HCT116 (cell line): ENCODE measurements at places on chromosomes 5 and 9. TPM values are rescaled to one million over a fixed set of nuclear protein-coding genes. Genes with fewer than 3 reads are reported as not detected.
A peak's percentile ranks its signal among the peaks of the same experiment; 100 is the strongest.

DNA sequence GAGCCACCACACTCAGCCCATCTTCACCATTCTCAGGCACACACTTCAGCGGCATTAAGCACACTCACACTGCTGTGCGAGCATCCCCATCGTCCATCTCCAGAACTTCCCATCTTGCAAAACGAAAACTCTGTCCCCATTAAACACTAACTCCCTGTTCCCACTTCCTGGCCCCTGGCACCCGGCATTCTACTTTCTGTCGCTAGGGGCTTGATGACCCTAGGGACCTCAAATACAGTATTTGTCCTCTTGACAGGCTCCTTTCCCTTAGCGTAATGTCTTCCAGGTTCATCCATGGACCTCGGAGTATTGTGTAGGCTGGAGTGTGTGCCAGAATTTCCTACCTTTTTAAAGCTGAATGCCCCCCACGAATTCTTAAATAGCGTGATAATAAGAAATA lies 14.7 kb upstream of the UBAC1 start:
- no peak for DNase-seq
- no peak overlapping the region for H3K4me3 ChIP-seq
- H3K4me1 ChIP-seq = no peaks in the 10 kb centered on the region
- no peak overlapping the region for H3K27ac ChIP-seq
- H3K36me3 ChIP-seq = no peaks in the 10 kb centered on the region

DNA sequence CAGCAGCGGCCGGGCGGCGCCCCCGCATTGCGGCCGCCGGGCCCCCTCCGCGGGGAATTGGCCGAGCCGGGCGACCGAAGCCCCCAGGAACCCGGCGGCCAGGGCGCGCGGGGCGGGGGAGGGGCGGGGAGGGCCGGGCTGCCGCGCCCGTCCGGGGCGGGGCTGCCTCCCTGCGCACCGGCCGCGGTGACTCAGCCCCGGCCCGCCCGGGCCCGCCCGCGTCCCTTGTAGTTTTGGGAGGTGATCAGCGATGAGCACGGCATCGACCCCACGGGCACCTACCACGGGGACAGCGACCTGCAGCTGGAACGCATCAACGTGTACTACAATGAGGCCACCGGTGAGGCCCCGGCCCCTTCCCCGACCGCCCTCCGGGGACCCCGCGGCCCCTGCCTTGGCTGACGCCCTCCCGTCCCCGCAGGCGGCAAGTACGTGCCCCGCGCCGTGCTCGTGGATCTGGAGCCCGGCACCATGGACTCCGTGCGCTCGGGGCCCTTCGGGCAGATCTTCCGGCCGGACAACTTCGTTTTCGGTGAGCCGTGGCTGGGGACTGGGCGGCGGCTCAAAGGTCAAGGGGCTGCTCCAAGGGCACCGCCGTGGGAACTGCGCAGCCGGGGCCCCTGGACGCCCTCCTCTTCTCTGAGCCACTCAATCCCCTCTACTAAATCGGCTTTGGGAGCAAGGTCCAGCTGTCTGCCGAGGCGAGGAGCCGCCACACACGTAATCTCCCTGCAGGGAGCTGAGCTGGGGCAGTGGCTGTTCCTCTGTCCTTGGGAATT lies 592 bp downstream of the TUBB4B start:
- peak overlapping the region; percentile 96 for H3K27ac ChIP-seq
- H3K4me3 ChIP-seq = peak overlapping the region; percentile 85

DNA sequence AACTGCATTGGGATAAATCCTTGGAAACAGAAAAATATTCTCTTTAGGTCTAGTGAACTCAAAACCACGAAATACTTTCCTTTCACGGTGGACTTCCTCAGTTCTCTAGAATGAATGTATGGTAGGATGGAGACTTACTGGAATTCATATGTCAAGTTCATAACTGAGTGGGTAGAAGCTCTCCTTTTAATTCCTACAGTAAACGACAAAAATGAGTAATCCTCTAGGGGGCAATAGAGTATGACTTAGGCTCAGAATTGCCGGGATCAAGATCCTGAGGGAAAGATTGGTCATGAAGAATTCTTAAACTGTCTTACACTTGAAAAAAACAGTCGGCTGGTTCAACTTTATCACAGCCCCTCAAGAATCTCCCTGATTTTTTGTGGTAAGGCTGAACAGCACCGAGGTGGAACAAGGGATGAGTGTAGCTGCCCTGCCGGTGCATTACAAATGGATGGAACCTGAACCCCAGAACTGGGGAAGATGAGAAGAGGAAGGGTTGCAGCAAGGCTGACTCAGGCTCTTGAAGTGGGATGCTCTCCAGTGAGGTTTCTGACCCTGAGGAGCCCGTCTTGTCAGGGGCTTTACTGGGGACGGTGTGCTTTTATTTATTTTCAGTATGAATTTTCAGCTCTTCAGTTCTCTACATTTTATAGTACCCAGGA lies 14.0 kb upstream of the LOX start:
- DNase-seq = peak; percentile 15
- H3K27ac ChIP-seq = no peak overlapping the region
- no peaks in the 10 kb centered on the region for H3K4me1 ChIP-seq
- H3K36me3 ChIP-seq = no peaks in the 10 kb centered on the region
- no peak overlapping the region for H3K4me3 ChIP-seq

DNA sequence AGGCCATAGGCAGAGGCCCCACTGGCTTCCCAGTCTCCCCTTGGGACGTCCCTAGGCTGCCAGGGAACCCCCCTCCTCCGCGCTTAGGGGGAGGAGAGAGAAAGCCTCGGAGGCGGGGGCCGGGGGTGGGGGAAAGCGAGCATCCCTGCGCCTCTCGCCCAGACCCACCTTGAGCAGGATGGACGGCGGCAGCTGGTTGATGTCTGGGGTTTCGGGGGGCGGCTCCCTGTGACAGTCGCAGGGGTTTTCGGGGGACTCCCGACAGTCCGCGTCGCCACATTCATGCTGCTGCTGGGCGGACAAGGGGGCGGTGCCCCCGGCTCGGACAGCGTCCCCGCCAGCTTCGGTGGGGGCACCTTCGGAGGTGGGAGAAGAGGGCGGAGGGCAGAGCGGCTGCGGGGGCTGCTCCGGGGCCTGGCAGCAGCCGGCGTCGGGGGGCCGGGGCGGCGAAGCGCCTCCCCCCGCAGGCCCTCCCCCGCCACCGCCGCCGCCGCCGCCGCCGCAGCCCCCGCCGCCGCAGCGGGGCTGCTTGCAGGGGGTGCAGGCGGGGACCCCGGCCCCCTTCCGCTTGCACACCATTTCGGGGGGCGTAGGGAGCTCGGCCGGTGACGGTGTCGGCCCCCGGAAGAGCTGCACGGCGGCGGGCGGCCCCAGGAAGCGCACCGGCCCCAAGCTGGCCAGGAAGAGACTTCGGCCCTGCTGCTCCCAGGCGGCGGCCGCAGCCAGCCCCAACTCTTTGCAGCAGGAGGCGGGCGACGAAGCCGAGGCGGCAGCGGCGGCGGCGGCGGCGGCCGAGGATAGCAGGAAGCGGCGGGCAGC lies 1.2 kb downstream of the FBXL17 start:
- no peak for DNase-seq
- H3K27me3 ChIP-seq = no peaks in the 10 kb centered on the region
- H3K27ac ChIP-seq = peak overlapping the region; percentile 95
- H3K4me1 ChIP-seq = peaks cover 7% of the 10 kb centered on the region

GRCh38 chr5:15007646-15008045 lies 136.1 kb upstream of the ANKH start:
- H3K4me3 ChIP-seq = no peak overlapping the region
- H3K4me1 ChIP-seq = peaks cover 24% of the 10 kb centered on the region
- H3K36me3 ChIP-seq = no peaks in the 10 kb centered on the region
- H3K27ac ChIP-seq = no peak overlapping the region

The SUSD1 gene
- 7.9 TPM for total RNA-seq

- H3K36me3 ChIP-seq = no peaks in the 10 kb centered on the region
- no peak for DNase-seq
- H3K27ac ChIP-seq = no peak overlapping the region
- H3K4me1 ChIP-seq = no peaks in the 10 kb centered on the region
- H3K4me3 ChIP-seq = no peak overlapping the region
- no peaks in the 10 kb centered on the region for H3K27me3 ChIP-seq
Measured at GRCh38 chr5:5372511-5372910, 50.0 kb upstream of the ICE1 start.

DNA sequence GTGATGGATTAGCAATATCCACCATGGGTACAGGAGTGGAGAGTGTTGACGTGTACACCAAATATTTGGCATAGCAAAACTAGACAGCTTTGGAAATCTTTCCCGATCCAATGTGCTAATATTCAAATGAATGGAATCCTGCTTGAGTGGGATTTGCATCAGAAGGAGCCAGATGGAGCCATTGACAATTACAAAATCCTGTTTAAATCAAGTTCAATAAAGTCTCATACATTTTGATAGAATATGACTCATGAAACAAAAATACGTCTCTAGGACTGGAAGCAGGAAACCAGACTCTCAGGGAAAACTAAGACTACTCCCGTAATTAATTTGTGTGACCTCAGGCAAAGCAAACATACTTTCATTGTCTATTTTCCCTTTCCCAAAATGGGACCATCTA lies 13.0 kb downstream of the TNC start:
- no peaks in the 10 kb centered on the region for H3K4me1 ChIP-seq
- H3K27ac ChIP-seq = no peak overlapping the region
- no peaks in the 10 kb centered on the region for H3K36me3 ChIP-seq
- H3K4me3 ChIP-seq = no peak overlapping the region
- no peak for DNase-seq

DNA sequence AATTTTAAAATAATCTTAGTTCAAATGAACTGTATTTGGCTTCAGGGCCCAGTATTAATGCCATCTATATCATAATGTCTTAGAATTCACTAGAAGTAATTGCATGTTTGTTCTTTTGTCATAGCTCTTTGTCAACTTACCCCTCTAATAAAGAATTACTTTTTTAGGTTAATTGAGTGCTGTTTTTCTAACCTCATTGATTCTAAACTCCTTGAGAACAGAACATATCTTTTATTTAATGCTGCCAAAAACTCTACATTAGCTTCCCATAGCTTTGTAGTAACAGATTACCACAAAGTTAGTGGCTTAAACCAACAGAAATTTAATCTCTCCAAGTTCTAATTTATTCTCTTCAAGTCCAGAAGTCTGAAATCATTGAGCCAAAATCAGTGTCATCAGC lies 242.4 kb downstream of the LURAP1L start:
- no peak overlapping the region for H3K4me3 ChIP-seq
- no peaks in the 10 kb centered on the region for H3K4me1 ChIP-seq
- H3K36me3 ChIP-seq = no peaks in the 10 kb centered on the region
- no peak overlapping the region for H3K27ac ChIP-seq
- H3K27me3 ChIP-seq = peaks cover 32% of the 10 kb centered on the region
- no peak for DNase-seq

GRCh38 chr5:145499483-145499882 lies 335.7 kb downstream of the PRELID2 start:
- H3K27ac ChIP-seq = no peak overlapping the region
- H3K27me3 ChIP-seq = no peaks in the 10 kb centered on the region
- no peak overlapping the region for H3K4me3 ChIP-seq
- H3K36me3 ChIP-seq = no peaks in the 10 kb centered on the region
- peaks cover 12% of the 10 kb centered on the region for H3K4me1 ChIP-seq
- no peak for DNase-seq

DNA sequence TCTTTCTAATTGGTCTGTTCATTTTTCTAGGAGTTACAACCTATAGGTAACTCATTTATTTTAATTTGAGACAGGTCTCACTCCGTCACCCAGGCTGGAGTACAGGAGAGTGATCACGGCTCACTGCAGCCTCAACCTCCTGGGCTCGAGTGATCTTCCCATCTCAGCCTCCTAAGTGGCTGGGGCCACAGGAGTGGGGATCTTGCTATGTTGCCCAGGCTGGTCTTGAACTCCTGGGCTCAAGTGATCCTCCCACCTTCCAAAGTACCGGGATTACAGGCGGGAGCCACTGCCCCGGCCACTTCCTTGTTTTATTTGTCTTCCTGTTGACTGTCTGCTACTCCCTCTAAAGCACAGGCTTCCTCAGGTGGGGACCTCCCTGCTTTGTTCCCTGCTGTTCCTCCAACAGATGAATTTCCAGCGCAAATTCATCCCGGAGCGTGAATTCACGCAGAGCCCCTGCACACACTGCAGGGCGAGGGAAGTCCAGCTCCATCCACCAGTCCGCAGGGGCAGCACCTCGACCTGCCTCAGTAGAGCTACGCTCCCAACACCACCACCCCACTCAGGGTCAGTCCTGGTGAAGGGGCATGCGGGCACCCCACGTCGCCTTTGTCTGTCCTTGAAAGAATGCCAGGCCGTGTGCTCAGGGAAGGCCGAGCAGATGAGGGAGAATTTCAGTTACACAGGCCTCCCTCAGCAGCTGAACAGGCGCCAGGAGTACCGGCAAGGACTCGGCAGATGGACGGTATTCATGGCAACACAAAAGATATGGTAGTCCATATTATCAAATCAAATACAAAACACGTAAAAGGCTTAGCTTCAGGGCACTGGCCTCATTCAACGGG lies 6.3 kb downstream of the QSOX2 start:
- peaks cover 7% of the 10 kb centered on the region for H3K4me1 ChIP-seq
- H3K36me3 ChIP-seq = peaks cover 25% of the 10 kb centered on the region; the same call in 1 of the 2 replicates
- no peak overlapping the region for H3K27ac ChIP-seq
- DNase-seq = no peak

DNA sequence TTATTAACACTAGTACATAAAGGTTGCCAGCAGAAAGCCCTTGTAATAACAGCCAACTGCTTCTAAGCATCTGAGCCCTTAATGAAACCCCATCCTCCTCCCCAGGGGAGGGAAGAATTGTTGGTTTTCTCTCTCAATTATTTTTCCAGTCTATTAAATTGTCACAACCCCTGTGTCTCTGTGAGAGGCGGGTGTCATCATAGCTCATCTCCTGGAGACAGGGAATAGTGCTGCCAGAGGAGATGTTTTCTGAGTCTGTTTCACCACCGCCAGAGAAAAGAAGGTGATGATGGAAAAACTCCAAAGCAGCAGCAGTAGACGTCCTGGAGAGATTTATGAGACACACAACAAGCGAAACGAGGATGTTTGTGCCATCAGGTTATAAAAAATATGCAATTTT lies 271.1 kb upstream of the NMUR2 start:
- no peaks in the 10 kb centered on the region for H3K4me1 ChIP-seq
- H3K4me3 ChIP-seq = no peak overlapping the region
- no peak overlapping the region for H3K27ac ChIP-seq

DNA sequence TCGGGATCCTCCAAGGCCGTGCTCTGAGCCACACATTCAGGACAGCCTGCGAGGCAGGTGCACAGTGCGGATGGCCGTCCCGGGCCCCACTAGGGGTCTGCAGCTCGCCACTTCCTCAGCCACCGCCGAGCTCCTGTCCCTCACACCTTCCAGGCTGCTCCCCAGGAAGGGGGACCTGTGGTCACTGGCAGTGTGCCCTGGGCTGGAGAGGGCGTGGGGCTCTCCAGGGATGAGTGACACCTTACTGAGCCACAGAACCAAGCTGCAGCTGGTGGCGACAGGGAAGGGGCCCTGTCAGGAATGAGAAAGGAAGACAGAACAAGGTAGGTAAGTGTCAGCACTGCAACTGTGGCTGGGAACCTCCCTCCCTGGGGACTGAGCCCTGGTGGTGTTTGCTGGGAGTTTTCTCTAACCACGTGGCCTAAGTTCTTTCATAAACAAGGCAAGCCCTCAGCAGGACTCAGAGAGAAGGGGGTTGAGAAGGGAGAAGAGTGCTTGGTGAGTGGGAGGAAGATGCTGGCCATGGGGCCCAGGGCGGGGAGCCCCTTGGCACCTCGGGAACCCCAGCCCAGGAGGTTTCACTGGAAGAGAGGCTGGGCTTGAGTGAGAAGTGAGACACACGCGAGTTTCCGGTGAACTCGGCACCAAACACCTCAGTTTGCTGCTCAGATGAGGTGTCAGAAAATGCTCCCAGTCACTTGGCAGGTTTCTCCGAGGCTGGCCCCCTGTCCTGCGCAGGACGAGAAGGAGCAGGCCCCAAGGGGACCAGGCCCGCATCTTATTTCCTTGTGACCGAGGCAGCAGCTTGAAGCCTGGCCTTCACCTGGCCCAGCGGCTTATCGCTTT lies 5.2 kb downstream of the IL13 start:
- peaks cover 13% of the 10 kb centered on the region; the same call in 1 of the 2 replicates for H3K4me1 ChIP-seq
- H3K4me3 ChIP-seq = no peak overlapping the region
- no peaks in the 10 kb centered on the region for H3K36me3 ChIP-seq
- no peaks in the 10 kb centered on the region for H3K27me3 ChIP-seq

The SLC28A3 gene
- total RNA-seq = not detected

The SLC25A25 gene
- 15.3 TPM for total RNA-seq
